Lower leg skin (tissue), 4 donors: ENCODE measurements at places on chromosomes 7 and 10. TPM values are rescaled to one million over a fixed set of nuclear protein-coding genes. Genes with fewer than 3 reads are reported as not detected.

The PRTFDC1 gene
- total RNA-seq: 0.45 TPM

The TMEM196 gene
- total RNA-seq: not detected

The ADRB1 gene
- total RNA-seq: 1.0 TPM

The OPN1SW gene
- total RNA-seq: not detected

The SPAM1 gene
- not detected for total RNA-seq

The BRAF gene
- total RNA-seq: 43.1 TPM

The TMEM140 gene
- 8.6 TPM for total RNA-seq

The TSPAN15 gene
- 12.8 TPM for total RNA-seq

The AHR gene
- total RNA-seq: 88.8 TPM
